ENCODE measurements at places on chromosomes 5 and 9. TPM values are rescaled to one million over a fixed set of nuclear protein-coding genes. Genes with fewer than 3 reads are reported as not detected.

NRG2 gene
- total RNA-seq: 0.98 TPM

SPATA31C1 gene
- not detected for total RNA-seq

ANGPTL2 gene
- 104 TPM for total RNA-seq

FBXO4 gene
- total RNA-seq: 7.9 TPM

TCERG1 gene
- total RNA-seq: 24.4 TPM

SLC36A3 gene
- not detected for total RNA-seq

ANKRD34B gene
- not detected for total RNA-seq

LCN9 gene
- not detected for total RNA-seq

SHC3 gene
- total RNA-seq: 57.2 TPM

TTLL11 gene
- 4.6 TPM for total RNA-seq

TAF1L gene
- under 0.01 TPM for total RNA-seq

Measured in smooth muscle cell of the pulmonary artery (primary cell).